Suppressor macrophage treated with lipopolysaccharide for 1 hour (primary cell): ENCODE measurements at places on chromosomes 2 and 18.

DNA sequence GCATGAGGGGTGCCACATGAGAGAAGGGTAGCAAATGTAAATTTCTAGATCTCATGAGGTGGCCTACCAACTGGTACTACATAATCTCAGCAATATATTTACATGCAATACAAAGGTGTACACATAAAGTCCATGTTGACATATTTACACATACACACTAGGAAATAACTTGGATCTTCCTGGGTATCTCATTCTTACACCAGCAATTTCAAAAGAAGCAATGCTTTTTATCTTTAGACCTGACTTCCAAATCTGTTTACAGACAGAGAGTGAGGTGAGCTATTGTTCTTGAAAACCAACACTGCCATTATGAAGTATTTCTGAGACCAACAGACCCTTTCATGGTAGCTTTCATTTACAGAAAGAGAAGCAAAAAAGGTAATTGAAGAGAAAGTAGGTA is 184.2 kb downstream of the ERBB4 start:
- DNase-seq, result no peak

GRCh38 chr2:166628478-166629136 is 134.6 kb upstream of the SCN7A start:
- no peak for DNase-seq

DNA sequence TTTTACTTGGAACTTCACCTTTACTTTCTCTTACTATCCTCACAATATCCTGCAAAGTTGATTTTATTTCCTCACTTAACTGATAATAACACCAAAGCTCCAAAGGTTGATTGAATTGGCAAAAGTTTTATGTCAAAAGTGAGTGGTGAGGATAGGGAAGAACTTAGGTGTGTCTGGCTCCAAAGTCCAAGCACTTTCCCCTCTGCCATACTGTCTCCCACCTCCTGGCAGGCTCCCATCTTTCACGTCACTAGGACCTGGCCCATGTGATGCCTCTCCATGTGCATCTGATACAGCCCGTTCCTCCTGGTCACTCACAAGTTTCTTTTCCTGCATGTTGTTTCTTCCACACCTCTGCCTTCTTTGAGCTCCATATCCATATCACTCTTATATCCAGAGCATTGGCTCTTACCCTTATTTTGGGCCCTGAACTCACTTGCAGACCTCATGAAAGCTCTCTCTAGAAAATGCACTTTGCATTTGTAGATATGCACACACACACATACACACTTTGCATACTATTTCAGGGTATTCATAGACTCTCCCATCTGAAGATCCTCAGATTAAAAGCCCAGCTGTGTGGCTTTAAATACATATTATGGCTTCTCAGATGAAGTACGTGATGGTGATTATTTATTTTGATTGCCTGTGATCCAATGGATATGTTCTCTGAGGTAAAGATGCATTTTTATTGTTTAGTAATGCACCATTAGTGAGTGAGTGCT is 12.3 kb downstream of the MEP1B start:
- no peak for DNase-seq

DNA sequence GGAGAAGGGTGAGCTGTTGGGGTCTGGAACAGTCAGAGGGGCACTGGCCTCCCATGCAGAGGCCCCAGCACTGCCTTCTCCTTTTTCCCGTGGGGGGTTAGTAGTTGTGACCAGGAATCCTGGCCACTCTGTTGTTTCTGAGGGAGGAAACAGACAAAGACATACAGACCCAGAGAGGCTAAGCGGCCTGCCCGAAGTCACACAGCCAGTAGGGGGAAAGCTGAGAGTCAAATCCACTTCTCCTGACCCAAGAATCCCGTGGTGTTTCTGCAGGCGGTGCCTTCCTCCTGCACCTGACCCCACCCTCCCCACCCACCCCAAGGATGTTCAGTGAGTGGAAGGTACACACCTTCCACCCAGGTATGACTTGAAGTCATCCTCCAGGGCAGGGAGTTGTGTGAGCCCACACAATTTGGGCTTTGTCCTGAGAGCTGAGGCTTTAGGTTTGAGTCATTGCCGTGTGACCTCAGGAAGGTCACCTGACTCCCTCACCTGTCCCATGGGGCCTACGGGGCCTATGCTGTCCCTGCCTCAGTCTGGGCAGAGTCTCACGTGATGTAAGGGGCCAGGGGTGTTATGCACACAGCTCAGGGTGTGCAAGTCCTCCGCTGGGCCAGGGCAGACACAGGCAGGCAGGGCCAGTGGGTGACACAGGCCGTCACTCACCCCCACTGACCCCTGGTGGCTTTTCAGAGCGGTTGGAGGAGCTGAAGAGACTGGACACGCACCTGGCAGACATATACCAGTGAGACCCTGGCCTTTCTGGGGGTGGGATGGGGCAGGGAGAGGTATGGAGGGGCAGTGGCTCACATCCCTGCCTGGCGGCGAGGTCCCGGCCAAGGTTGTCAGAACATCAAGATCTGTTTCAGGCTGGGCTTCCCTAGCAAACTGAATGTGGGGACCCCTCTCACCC is 5.0 kb downstream of the NT5DC4 start:
- DNase-seq, result no peak

DNA sequence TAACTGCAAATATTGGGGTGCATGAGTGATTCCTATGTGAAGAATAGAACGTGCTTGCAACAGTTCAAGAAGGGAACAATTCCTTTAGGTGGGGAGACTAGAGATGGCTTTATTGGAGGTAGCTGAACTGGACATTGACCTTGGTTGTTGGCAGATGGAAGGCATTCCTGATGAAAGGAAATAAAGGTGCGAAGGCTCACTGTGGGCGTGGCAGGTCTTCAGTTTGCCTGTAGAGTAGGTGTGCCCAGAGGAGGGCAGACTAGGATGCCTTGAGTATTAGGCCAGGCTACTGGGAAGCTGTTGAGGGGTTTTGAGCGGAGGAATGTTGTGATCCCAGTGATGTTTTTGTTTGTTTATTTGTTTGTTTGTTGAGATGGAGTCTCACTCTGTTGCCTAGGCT is 2.8 kb downstream of the SPR start:
- no peak for DNase-seq

DNA sequence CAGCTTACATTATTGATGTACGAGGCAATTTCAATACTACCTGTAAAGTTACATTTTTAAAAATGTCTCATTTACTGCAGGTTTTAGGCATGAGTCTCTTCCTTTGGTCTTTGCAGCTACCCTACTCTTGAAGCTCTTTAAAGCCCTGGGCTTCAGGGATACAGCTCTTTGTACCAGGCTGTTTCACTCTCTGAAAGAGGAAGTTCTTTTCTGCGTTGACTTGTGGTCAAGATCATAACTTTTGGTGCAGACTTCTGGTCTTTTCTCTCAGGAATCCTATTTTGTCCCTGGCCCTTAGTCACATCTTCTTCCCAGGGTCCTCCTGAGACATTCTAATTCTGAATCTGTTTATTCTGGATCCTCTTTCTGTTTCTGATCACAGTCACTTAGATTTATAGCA is 16.6 kb upstream of the HRH4 start:
- DNase-seq, result peak; percentile 39

- DNase-seq, result peak; percentile 74
Observed at GRCh38 chr18:57523171-57523956, 63.1 kb downstream of the FECH start.

GRCh38 chr18:44286049-44286448 is 394.6 kb upstream of the SETBP1 start:
- DNase-seq, result no peak

DNA sequence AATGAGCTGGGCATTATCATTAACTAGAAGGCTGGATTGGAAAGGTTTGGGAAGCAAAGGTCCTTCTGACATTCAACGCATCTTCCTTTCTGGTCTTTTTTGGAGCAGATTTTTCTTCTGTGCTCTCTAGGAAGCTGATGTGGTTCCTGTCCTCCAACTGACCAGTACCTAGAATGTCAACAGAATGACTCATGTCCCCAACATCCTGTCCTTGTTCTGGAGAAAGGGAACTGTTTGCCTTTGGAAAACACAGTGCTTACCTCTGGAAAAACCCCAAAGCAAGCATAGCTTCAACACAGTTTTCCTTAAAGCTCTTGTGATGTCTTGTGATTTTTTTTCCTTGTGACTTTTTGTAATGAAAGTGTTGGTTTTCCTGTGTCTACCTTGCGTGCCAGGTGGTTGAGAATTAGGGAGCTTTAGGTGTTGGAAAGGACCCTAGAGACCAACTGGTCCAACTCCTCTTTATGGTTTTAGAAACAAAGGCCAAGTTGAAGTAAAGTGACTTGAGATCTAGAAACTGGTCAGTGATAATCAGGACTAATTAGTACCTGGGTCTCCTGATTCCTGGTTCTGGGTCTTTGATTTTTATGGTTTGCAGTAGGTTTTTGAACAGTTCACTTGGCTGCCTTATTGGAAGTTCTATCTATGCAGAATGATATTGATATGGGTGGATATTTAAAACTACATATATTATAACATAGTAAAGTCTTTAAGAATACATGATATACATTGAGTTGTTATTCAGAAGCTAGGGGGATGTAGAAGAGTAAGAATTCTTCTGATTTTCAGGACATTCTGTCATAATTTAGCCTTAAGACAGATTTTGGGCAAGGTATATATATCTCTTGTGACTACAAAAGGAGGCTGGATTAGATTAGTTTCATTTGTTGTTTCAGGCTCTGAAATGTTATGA is 70.5 kb downstream of the FMNL2 start:
- DNase-seq, result peak; percentile 91

- DNase-seq, result no peak
Observed at GRCh38 chr2:120934574-120935338, 199.1 kb downstream of the GLI2 start.

GRCh38 chr18:45667056-45667736 is 51.9 kb downstream of the SLC14A2 start:
- DNase-seq, result no peak

GRCh38 chr2:18045230-18045629 is 166.8 kb downstream of the KCNS3 start:
- DNase-seq, result no peak

DNA sequence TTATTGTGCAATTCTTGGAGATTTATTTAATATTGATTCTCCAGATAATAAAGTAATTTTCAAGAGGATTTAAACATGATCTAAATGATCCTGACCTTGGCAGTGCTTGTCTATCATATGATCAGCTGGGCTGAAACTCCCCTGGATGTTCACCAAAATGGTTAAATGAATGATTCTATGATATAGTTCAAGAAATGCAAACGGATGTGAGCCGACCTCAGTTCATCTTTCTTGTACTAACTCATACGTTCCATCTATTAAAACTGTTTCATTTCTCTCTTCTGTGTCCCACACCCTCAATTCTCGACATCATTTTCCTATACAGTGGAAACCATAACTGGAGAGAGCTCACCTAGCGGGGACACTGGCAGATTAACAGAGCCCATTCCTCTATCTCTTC is 281.7 kb upstream of the CCDC68 start:
- DNase-seq, result no peak

- no peak for DNase-seq
Observed at GRCh38 chr2:232731470-232731869, 34.3 kb downstream of the GIGYF2 start.

DNA sequence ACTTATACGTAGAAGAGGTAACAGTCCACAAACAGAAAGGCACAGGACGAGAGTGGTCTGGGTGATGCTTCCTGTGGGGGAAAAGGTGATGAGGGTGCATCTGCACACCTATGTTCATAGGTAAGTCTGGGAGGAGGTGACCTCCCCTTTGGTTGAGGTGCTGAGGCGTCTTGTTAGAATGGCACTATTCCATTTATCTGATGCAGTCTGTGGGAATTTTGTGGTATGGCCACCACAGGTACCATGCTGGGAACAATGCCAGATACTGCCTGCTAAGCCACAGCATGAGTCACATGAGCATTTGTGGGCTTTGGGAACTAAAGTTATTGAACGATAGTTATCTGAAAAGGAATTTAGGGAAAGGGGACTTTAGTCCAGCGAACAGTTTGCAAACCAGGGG is 27.9 kb downstream of the IL37 start:
- DNase-seq, result no peak

- no peak for DNase-seq
Observed at GRCh38 chr18:54675076-54675475, 84.0 kb downstream of the DYNAP start.

DNA sequence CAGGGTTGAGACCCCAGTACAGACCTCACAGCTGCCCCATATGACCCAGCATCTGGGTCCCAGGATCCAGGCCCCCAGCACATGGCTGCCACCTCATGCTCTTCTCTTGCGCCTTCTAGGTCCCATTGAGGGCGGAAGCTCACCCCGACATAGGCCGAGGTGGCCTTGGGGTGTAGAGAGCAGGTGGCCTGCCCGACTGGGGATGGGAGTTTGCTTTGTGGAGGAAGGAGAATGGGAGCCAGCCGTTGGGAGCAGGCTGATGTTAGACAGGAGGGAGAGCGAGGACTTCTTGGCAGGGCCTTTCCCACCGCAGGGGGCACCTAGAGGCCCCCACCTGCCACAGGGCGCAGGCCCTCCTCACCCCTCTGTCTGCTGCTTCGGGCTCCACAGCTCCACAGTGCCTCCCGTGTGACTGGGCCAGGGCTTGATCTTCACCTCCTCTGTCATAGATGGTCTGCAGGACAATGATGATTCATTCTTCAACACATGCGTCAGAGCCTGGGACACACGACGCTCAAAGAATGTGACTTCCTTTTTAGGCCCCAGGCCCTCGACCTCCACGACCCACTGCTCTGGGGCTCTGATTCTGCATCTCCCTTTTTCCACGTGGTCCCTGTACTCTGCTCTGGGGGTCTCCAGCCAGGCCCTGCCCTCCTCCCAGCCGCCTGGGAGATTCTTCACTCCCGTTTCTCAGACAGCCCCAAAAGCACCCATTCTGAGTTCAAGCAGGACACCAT is 86.6 kb upstream of the ODC1 start:
- DNase-seq, result peak; percentile 16

- DNase-seq, result no peak
Observed at GRCh38 chr2:158120664-158121641, 19.3 kb downstream of the UPP2 start.

GRCh38 chr2:30736461-30737325 is 70.6 kb downstream of the CAPN13 start:
- DNase-seq, result no peak

GRCh38 chr18:9655232-9655767 is 40.9 kb upstream of the PPP4R1 start:
- DNase-seq, result no peak

DNA sequence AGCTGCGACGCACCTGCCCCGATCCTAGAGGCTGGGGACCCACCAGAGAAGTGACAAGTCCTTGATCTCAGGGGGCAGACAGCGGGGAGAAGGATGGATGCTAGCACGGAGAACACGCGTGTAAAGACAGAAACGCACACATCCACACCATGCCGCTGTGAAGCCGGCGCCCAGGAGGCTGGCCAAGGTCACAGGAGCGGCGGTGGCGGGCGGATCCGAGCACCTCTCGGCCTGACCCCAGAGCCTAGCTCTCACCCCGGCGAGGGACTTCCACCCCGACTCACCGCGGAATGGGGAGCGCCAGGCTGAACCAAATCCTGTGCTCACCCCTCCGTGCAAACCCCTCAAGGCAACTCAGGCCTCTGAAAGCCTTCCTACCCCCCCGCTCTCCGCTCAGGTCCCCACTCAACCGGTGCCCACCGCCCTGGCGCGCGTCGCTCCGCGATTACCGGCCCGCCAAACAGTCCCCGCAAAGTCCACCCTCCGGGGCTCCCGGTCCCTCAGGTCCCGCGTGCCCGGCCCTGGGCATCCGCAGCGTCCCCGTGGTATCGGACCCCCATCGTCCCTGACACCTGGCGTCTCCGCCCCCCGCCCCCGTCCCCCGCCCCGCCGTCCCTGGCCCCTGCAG is 460 bp upstream of the LRRFIP1 start:
- DNase-seq, result no peak

GRCh38 chr2:160918906-160919503 is 241.2 kb upstream of the TANK start:
- peak; percentile 77 for DNase-seq

GRCh38 chr18:60123031-60123430 is 223.2 kb downstream of the PMAIP1 start:
- no peak for DNase-seq

- DNase-seq, result no peak
Observed at GRCh38 chr2:24948506-24948905, 23.2 kb downstream of the DNAJC27 start.
